ENCODE measurements at places on chromosomes 1 and 21.
A peak's percentile ranks its signal among the peaks of the same experiment; 100 is the strongest.

GRCh38 chr1:183885142-183885735 lies 80.3 kb downstream of the RGL1 start:
- DNase-seq = no peak

DNA sequence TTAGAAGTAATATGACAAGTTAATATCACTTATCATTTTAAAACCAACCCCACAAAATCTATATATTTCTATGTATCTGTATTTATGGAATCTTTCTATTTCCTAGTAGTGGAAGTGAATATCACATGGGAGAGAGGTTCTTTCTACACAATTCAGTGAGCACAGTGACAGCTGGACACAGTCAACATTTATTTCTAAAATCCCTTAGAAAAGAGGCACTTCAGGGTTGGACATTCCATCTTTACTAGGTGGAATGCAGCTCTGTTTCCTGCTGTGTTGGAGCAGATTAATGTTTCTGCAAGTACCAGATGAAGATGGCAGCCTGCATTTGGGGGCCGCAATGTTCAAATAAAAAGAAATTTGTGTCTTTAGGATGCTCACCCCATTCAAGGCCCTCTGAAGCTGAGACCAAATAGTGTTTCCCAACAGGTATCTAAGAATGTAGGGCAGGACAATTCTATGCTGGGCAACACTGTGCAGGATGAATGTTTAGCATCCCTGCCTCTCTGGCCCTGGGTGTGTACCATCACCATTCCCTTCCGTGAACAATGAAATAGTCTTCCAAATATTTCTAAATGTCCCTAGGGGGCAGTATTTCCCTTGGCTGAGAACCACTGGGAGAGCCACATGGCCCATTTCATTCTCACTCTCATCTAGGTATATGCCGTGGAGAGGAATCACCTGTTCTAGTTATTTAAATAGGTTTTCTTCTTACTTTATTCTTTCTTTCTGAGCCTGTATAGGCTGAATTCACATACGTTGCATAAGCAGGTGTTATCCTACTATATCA lies 394.8 kb downstream of the PRDM2 start:
- DNase-seq = peak; percentile 28

DNA sequence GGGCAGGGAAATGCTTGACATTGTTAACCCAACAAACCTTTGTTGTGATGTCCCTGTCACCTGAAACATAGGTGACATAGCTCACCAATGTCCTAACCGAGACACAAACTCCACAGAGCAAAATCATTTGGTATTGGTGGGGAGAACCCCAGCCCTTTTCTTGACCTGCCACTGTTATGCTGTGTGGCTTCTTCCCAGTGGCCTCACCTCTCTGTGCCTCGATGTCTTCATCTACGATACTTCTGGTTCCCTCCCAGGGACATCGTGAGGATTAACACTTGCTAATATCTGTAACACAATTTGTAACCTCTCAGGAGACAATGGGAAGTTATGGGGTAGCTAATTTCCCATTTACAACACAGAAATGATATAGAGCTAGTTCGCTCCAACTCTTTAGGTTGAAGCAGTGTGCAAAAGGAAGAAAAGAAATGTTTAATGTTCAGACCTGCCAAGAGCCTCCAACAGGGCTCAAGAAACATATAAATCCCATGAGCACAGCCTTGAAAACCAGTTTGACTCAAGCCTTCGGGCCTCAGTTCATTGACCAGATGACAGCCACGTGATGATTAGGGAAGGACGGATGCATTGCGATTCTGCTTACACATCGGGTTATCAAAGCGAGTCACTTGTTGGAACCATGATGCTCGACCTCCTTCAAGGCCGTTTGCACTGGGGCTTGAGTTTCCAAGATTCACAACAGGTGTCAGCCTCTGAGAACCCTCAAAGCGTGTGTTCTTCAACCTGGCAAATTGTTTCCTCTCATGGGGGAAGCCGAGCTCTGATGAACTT lies 37.8 kb upstream of the TMEM51 start:
- DNase-seq = no peak

DNA sequence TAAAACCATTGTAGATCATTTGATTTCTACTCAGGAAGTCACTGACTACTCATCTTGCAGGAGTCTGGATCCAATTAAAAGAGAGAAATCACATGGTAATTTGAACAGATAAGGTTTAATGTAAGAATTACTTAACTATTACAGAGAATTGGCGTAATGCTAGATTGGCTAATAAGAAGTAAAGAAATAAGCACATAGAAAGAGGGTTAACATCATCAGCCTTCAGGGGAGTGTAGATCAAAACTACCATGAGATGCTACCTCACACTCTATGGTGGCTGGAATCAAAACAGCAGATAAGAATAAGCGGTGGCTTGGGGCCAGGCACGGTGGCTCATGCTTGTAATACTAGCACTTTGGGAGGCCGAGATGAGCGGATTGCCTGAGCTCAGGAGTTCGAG lies 11.7 kb downstream of the ST3GAL3 start:
- DNase-seq = no peak

- DNase-seq = no peak
Observed at GRCh38 chr21:36851121-36851520, 115.3 kb downstream of the HLCS start.

GRCh38 chr1:245611251-245611650 lies 456.5 kb downstream of the KIF26B start:
- no peak for DNase-seq

GRCh38 chr1:30323841-30324240 lies 399.5 kb downstream of the MATN1 start:
- no peak for DNase-seq

DNA sequence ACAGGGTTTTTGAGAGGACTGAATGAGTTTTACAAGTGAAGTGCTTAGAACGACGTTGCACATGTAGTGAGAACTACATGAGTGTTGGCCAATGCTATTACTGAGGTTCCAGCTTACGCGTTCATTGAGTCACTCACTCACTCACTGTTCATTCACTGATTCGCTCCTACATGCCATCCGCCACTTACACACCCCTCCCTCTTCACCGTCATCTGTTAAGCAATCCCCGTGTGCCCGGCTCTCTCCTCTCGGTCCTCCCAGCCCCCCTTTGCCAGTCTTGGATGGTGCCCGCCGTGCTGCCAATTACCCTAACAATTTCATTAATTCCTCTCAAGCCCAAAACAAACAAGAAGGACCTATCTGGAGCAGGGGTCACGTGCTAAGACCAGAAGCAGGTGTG lies 27.3 kb upstream of the EPHA2 start:
- DNase-seq = peak; percentile 89

DNA sequence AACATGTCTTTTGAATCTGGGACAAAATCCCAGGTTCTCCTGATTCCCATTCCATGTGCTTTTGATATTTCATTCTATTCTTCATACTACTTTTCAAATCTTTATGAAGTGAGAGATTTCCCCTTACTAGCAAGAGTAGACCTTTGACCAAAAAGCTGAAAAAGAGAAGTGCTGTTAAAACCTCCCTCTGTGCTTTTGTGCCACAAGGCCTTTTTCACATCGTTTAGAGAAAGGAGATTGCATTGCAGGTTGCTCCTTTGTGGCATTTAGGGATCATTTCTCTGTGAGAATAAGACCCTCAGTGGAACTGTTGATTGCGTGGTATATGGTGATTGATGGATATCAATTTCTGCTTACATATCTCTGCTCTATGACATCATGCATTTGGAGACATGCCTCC lies 148.8 kb downstream of the TGFB2 start:
- DNase-seq = no peak

DNA sequence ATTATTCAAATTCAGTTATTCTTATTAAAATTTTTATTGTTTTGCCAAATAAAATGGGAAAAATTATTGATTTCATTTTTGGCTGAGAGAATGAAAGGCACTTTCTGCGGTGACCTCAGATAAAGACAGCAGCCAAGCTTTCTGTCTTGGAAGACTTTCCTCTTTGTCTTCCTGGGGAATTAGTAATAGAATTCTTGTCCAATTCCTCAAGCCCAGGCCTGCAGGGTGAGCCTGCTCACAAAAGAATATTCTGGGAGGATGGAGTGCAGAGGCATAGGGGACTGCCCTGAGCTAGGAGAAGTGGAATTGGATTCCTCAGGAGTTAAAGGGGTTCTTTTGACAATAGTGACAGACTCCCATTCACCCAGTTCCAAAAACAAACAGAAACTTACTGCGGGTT lies 614.5 kb upstream of the ADGRL2 start:
- DNase-seq = peak; percentile 87

DNA sequence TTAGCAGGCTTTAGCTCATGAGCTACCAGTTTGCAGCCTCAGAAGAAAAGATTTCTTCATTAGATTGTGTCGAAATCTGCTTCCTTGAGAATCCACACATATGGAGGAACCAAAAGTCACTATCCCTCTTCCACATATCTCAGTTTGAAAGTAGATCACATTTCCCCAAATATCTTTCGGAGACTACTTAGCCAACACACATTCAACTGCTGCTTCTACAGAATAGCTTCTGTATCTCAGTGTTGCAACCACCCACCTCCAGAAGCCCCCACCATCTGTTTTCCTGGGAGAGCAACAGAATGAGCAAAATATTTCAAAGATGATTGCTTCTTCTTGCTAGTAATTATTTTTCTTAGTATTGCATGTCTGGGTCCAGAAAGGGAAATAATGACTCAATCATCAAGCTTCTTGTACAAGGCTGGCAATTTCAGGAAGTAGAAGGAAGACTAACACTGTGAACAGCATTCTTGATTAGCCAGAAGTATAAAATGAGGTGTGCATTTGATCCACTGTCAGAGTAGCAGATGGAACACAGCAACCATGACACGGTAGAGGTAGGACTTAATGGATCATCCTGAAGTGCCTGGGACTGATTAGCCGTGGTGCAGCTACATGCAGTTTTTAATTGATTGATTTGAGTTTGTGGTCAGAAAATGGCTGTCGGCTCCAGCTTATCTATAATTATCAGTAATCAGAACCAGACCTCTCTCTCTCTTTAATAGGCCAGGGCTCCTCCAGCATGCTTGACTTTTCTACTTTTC lies 24.9 kb downstream of the ZC3H11B start:
- DNase-seq = no peak

- no peak for DNase-seq
Observed at GRCh38 chr21:42221581-42222345, 2.8 kb downstream of the ABCG1 start.
